ENCODE measurements at places on chromosomes 2 and 18.

DNA sequence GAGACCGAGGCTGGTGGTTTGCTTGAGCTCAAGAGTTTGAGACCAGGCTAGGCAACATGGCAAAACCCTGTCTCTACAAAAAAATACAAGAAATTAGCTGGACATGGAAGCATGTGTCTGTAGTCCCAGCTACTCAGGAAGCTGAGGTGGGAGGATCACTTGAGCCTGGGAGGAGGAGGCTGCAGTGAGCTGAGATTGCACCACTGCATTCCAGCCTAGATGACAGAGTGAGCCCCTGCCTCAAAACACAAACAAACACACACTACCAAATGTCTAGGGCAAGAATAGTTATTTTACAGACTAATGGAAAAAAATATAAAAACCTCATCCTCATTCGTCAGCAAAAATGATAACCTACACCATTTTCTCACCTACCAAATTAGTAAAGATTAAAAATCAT, 15.3 kb downstream of the BUB1 start:
- DNase-seq = no peak

- peak; percentile 77 for DNase-seq
Observed at GRCh38 chr2:157190151-157190550, 67.4 kb upstream of the GALNT5 start.

GRCh38 chr18:55088561-55088960, 129.3 kb upstream of the CCDC68 start:
- no peak for DNase-seq

DNA sequence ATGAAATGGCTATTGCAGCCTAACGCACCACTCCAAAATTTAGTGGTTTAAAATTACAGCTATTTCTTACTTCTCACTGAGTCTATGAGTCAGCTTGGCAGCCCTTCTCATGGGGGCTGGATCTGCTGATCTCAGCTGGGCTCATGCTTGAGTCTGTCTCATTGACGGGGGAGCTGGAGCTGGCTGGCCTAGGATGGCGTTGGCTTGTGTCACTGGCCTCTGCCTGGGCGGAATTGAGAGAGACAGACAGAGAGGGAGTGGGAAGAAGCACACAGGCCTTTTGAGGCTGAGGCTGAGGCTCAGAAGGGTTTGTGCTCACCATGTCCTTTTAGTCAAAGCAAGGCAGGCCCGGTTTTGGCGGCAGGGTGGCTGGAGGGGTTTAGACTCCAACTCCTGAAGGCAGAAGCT, 412.1 kb upstream of the MYT1L start:
- DNase-seq = peak; percentile 65

- DNase-seq = no peak
Observed at GRCh38 chr2:17759805-17760204, 5.9 kb downstream of the GEN1 start.

DNA sequence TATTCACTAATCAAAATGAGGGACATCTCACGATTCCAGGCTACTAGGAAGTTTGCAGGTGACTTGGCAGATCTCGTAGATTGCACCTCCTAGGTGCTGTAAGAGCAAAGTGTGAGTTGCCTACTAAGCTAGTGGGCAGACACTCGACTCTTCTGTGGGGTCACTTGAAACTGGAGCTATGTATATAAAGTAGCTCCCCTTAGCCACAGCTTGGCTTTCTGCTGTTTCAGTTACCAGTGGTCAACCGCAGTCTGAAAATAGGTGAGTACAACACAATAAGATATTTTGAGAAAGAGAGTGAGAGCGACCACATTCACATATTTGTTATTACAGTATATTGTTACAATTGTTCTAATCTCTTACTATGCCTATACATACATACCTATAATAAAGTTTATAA, 23.3 kb downstream of the CTAGE1 start:
- DNase-seq = no peak

DNA sequence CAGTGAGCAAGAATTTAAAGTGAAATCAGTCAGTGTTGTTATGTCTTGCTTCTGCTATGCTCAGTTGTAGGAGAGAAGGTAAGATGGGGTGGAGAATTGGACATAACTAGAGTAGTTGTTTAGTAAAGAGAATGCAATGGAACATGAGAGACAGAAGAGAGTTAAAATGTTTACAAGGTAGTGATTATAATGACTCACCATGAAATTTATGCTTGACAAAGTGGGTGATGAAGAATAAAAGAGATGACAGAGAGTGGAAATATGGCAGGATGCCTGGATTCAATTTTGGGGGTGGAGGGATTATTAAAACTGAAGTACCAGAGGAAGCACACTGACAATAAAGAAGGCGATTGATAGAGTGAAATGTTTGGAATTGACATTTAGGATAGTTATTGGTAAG, 10.6 kb downstream of the SCG2 start:
- DNase-seq = no peak

DNA sequence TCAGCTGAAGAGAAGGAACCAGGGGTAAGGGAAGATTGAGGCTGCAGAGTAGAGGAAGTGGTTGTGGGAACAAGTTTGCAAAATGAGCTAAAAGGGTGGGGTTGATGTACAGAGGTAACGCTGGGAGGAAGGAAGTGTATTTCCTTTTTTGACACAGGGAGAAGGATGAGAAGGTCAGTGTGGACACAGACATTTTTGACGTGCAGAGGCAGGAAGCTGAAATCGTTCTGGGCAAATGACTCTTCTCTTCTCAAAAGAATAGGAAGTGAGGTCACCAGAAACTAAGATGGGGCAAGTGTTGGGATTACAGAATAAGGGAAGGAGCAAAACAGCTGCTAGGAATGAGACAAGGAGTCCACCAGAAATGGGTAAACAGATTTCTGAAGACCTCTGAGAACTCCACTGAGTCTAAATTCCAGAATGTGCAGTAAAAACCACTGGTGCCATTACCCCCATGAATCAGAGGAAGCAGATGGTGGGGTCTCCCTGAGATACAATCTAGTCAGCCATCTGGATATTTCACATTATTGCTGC, 20.0 kb upstream of the RNF149 start:
- DNase-seq = peak; percentile 96

DNA sequence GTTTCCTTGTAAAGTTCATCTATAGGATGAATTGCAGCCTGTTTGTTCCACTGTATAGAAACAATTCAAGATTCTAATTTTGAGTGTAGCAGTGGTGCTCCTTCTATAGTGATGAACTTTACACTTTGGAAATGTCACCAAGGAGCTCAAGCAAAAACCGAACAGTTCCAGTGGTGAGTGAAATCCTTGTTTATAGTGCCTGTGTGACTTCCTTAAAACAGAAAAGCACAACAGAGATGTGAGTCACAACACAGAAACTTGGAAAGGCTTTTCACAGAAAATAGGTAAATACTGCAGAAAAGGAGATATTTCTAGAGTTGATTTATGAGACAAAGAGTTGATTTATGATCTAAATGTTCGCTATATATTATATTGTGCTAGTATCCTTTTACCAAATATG, 482.0 kb downstream of the PTPRM start:
- DNase-seq = no peak

DNA sequence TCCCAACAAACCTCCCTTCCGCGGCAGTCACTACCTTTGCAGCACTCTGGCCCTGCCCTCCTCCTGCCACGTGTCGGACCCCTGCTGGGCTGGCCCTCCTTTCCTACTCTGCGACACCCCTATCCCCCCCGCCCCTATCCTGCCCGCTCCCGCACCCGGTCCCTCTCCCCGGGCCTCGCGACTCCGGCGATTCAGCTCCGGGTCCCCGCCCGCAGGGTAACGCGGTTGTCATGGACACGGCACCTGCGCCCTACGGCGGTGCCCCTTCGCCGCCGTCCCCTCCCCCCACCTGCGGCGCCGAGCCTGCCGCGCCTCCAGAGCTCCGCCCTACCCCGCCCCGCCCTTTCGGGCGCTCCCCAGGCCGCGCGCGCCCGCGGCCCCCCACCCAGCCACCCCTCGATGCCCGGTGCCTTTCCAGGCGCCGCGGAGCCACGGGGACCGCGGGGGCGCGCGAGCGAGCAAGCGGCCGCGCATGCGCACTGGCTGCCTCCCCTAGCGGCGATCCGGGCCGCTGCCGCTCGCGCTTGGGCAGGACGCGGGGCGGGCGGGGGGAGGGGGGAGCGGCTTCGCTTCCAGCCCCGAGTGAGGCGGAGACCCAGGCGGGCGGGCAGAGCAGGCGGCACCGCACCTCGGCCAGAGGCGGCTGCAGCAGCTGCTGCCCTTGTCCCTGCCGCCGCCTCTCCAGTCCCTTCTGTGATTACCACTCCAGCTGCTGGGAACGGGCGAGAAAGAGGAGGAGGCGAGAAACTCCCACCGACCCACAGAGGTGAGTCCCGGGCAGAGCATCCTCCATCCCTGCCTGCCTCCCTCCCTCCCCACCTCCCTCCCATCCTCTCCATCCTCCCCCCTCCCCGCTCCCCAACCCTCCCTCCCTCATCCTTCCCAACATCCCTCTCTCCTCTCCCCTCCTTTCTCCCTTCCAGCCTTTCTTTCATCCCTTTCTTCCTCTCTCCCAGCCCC, at the start of gene CTNNA2:
Gene CTNNA2 (plus strand): TSS at position 610 of the 960 bp plus-strand sequence.
- DNase-seq = no peak

GRCh38 chr2:169222665-169223064, 139.7 kb downstream of the LRP2 start:
- peak; percentile 32 for DNase-seq

GRCh38 chr18:23257686-23258565, 122.6 kb downstream of the CABLES1 start:
- peak; percentile 20 for DNase-seq

GRCh38 chr18:48703028-48703386, 164.2 kb downstream of the CTIF start:
- DNase-seq = no peak

DNA sequence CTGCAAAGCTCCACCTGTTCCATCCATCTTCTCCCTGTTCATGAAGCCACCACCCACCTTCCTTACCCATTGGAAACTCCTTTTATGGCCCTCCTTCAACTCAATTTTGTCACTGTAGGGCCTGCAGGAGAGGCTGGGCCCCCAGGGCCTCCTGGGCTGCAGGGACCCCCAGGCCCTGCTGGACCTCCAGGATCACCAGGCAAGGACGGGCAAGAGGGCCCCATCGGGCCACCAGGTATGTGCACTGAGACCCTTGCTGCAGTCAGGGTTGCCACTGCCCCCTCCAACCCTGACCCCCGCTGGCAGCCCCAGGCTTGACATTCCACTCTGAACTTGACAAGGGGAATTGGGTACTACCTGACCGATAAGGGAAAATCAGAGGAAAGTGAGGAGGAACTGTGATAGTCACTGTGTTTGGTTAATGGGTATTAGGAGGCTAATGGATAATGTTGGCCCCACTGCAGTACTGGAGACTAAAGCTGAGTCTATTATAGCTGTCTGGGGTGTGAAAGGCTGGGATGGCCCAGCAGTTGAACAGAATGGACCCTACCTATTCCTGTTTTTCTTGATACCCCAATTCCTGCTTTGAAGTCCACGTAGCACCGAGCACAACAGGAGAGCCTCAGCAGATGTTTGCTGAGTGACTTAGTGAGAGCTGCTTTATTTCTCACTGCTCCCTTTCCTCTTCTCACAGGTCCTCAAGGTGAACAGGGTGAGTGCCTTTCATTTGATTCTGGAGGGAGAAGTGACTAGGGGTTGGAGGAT, 2.1 kb upstream of the KHK start:
- no peak for DNase-seq

DNA sequence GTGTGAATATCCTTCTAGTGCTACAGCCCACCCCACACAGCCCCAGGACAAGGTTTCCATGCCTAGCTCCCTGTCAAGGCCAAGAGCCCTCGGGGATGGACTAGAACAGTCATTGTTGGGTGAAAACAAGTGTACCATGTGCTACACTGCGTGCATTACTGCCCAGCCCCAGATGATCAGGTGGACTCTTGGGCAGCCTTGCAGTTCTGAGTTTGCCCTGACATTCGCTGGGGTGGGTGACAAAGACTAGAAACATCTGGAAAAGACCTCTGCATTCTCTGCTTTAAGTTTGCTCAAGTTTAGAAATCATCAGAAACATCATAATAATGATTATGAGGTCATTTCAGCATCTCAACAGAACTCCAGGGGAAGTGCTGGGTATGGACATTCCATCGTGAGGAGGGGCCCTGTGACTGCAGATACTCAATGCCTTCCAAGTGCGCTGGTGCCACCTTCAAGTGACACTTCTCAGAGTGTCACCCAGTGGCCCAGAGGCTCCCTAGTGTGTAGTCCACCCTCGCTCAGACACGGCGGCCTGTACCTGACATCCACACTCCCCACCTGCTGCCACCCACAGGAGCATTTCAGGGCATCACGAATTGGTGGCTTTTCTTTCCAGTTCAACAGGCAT, 5.3 kb upstream of the PXDN start:
- no peak for DNase-seq
